ENCODE measurements at places on chromosomes 1 and 21. TPM values are rescaled to one million over a fixed set of nuclear protein-coding genes. Genes with fewer than 3 reads are reported as not detected.

Gene RRP1
- total RNA-seq = 14.4 TPM

Gene ATP6V1G3
- not detected for total RNA-seq

DNA sequence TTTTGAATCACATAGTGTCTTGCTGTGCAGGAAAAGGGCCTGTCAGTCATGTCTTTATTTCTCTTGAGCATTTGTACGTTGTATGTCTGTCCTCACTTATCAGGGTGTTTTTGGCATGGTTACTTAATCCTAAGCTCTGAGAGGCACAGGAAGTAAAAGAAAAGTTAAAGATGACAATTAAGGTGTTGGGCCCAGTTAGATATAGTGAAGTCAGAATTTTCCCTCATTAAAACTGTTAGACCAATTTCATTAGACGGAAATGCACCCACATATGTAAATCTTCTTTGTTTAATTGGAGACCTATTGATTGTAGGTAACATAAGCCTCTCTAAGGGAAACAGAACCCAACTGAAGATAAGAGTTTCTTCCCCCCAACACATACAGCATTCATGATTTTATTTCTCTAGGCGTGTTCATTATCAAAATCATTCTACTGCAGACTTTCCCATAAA lies 21.9 kb downstream of the NFIA start:
- no peak for DNase-seq

GRCh38 chr1:11943619-11944018 lies 9.1 kb downstream of the PLOD1 start:
- DNase-seq = no peak

Gene TCP10L
- total RNA-seq = 0.83 TPM
